ENCODE measurements at places on chromosomes 5 and 9.

DNA sequence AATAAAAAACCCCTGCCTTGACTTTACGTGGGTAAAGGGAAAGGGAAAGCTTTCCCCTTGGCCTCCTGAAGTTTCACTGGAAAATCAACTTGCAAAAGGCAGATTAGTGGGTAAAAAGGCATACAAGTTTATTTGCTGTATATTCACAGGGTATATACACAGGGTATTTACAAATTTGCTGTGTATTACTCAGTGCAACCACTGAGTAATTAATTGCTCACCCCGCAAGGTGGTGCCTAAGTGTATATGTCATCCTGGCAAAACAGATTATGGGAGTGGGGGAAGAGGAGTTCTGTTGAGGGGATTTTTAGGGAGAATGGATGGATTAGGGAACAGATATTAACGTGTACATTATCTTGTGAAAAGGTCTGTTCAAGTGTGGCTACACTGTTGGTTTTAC, 7.1 kb upstream of the RARS1 start:
- DNase-seq, result no peak

DNA sequence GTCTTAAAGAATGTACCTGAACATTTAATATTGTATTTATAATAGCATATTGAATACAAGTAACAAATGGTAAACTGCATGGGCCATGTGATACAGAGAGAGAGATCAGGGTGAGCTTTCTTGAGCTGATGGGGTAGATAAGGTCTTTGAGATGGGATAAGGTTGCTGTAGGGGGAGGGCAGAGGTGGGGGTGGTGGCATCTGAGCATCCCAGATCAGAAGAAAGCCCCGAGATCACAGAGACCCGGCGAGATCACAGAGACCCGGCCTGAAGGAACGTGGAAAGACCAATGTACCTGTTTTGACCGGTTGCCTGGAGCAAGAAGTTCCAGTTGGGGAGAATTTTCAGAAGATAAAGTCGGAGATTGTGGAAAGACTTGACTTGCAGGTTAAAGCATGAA, 6.6 kb downstream of the SMARCA2 start:
- no peak for DNase-seq

DNA sequence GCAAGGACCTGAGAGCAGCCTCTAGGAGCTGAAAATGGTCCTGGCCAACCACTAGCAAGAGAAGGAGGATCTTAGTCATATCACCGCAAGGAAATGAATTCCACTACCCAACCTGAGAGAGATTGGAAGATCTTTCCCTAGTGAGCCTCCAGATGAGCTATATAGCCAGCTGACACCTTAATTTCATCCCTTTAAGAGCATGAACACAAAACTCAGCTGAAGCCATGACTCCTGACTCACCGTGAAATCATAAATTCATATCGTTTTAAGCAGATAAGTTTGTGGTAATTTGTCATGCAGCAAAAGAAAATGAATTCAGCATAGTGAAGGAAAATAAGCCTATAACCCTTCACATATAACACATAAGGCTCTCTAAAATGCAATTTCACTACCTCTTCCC, 23.5 kb downstream of the MAPKAP1 start:
- peak; percentile 8 for DNase-seq

- DNase-seq, result no peak
These were observed 33.1 kb downstream of the LVRN start for GRCh38 chr5:115995351-115995750.

GRCh38 chr9:1469996-1470395, 419.8 kb downstream of the DMRT2 start:
- DNase-seq, result no peak

DNA sequence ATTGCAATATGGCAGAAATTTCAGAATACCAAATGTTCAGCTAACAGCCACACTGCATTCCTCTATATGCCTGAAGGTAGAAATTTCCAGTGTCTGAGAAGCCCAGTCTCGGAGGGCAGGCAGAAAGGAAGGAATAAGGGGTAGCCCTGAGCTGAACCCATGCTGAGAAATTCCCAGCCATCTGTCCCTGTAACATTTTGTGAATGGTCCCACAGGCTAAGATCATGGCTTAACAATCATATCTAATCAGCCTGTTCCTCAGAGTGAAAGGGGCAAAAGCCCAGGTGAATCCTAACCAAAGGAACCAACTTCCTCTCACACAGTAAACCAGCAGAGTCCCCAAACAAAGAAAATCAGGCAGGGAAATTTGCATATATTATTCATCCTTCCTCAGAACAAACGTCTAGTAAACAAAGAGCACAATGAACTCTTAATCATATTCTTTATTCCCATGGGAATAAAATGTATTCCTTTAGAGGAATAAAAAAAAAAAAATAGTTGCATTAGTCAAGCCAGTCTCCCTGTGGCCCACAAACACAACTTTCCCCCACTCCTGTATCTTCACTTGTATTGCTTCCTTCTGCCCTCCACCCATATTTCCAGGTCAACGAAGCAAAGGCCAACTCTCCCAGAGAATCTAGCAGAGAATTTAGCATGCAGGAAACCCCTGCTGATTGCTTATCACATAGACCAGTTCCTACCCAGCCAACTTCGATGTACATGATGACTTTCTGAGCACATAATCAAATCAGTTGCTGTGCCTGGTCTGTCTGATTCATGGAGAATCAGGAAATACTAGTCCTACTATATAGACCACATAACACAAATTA, 257.6 kb downstream of the FAM114A2 start:
- no peak for DNase-seq

GRCh38 chr5:1105350-1106265, 6.3 kb downstream of the SLC12A7 start:
- DNase-seq, result no peak

DNA sequence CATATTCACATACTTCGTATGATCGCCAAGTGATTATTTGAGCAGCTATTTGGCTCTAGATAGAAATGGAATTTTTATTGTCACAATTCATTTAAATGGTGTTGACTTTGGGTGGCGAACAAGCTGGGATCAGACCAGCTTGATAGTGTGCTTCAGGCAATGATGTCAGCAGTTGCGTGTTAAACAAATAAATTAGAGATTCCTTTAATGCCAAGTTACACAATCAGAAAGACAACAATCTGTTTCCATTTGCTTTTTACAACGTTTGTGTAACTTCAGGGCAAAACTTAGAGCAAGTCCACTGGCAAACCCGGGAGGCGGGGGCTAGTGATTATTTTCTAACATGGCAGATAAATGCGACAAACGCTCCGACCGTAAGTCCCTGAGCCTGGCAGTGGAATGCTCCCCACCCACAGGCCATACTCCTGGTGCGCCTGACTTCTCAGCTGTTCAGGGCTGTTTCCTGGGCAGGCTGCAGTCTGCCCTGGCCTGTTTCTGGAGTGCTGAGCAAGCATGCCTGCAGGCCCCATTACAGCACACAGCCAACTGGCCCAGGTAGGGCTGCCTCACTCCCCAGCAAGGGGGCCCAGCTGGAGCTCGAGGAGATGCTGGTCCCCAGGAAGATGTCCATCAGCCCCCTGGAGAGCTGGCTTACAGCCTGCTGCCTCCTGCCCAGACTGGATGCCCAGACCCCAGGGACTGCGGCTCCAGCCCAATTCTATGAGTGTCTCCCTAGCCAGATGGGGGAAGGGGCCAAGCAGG, 88.7 kb downstream of the BASP1 start:
- peak; percentile 77 for DNase-seq

DNA sequence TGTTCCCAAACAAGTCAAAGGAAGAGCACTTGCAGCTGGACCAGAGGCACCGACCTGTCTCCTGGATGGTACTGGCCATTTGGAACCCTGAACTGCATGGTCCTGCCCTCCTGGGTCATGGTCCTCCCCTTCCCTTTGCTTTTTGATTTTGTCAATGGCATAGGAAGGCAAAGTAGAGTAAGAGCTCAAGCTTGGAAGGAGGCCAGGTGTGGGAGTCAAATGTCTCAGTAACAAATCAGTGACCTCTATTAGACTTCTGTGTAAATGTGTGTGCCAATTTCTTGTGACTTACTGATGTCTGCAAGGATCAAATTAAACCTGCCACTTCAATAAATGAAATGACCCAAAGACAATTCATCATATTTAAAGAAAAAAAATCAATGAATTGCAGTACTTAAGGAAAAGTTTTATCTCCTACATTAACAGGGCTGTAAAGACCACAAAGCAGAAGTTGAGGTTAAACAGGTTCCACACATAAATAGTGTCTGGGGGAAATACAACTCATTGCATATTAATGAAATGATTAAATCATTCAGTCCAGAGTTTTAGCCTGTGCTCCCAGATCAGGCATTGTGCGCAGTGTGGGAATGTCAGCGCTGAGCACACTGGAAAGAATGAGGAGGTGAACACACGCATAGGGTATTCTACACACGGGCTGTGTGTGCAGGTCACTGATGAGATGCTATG, 32.7 kb downstream of the OSMR start:
- DNase-seq, result no peak

DNA sequence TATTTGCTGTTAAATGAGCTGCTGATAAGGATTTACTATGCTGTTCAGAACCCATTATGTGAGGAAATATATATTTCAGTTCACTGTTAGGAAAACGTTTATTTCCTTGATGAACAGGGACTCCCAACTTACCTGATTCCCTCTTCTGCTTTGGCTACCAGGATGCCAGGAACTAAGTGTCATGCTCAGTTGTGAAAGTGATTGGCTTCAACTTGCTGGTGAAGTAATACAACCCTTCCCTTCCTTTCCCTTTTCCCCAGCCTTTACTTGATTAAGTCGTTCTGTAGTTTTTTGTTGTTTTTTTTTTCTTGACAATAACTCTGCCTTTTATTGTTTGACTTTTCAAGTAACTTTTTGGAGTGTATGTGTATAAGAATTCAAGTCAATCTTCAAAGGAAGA, 309.3 kb downstream of the DOCK8 start:
- DNase-seq, result no peak

GRCh38 chr9:22044583-22044982, 35.5 kb upstream of the CDKN2B start:
- peak; percentile 75 for DNase-seq

Measured in AG10803 (cell line).